EH (cell line): ENCODE measurements at places on chromosomes 16 and 17.

GRCh38 chr17:57636985-57637665 lies 108.0 kb downstream of the CCDC182 start:
- DNase-seq = peak; percentile 19

- peak; percentile 65 for DNase-seq
Measured at GRCh38 chr16:73956587-73957494, 339.8 kb upstream of the PSMD7 start.

DNA sequence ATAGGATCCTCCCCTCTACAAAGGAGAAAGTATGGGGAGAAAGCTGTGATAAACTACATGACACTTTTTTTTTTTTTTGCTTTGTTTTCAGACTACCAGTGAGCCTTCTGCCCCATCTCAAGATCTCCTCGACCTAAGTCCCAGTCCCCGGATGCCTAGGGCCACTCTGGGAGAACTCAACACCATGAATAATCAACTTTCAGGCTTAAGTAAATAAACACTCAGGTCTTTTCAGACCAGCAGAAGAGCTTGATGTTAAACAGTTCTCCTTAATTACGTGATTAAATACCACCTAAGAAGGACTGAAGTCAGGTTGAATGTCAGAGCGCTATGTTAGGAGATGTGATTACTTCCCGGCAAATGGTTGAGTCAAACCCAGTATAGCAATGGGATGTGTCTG lies 31.4 kb downstream of the COX11 start:
- no peak for DNase-seq

- peak; percentile 90 for DNase-seq
Measured at GRCh38 chr17:17028059-17028877, 14.0 kb upstream of the MPRIP start.

- DNase-seq = no peak
Measured at GRCh38 chr16:28534542-28535373, 4.0 kb downstream of the NUPR1 start.

GRCh38 chr17:82022310-82022980 lies at the start of gene CENPX:
Gene CENPX, minus strand, starts transcription at chr17:82022878. Its CDS starts 17 bp downstream, at chr17:82022861.
- peak; percentile 8 for DNase-seq

DNA sequence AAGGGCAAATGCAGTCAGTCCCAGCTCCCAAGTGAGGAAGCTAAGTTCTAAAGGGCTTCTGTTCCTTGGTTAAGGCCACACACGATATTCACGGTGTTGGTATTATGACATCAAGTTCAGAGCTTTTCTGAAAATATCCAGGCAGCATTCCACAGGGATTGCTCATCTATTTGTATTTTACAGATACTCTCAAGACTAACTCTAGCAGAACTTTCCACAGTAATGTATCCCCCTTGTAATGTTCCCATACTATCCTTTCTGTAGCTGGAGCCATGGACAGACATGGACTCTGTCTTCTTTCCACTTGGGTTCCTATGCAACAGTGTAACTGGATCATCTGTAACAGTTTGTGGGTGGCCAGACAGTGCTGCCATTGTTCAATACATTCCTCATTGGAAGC lies 13.5 kb downstream of the SDR42E1 start:
- peak; percentile 87 for DNase-seq

DNA sequence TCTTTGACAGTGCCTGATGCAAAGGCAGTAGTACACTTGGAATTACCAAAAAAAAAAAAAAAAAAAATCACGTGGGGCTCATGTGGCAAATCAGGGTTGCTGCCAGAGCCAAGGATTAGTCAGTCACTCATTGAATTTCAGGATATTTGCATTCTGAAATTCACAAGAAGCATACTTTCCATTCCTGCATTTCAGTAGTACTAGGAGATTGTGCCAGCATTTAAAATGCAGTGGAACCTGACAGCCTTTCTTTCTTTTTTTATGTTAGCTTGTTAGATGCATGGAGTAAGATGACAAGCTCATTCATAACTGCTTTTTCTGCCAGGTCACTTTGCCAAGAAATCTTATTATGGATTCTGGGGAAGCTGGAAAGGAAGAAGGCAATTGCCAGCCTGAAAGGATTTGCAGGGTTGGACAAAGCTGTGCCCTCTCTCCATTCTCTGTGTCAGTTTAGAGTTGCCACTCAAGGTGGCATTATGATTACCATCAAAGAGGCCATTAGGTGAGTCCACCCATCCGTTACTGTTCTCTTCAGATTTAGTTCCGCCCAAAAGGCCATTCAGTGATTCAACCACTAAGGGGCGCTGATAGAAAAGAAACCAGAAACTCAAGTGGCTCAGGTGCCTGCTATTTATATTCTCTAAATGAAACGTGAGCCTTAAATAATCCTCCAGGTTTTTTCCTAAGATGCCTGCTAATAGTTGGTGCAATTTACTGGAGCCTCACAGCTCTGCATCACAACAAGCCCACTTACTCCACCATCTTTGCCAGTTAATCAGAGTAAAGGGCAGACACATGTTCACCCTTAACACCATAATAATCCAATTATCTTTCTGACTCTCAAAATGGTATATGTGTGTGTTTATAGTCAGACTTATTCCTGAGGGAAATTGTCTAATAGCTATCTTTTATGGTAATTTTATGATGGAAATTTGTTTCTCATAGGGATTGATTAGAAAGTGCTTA lies 59.0 kb downstream of the TANGO6 start:
- peak; percentile 77 for DNase-seq

- DNase-seq = peak; percentile 80
Measured at GRCh38 chr16:75402159-75402820, 31.0 kb downstream of the CFDP1 start.

GRCh38 chr17:1907909-1908698 lies 78.3 kb downstream of the RPA1 start:
- peak; percentile 39 for DNase-seq

- peak; percentile 35 for DNase-seq
Measured at GRCh38 chr17:1047177-1047878, 50.4 kb downstream of the TIMM22 start.

GRCh38 chr16:65842067-65842466 lies 524.4 kb upstream of the CDH5 start:
- peak; percentile 4 for DNase-seq

DNA sequence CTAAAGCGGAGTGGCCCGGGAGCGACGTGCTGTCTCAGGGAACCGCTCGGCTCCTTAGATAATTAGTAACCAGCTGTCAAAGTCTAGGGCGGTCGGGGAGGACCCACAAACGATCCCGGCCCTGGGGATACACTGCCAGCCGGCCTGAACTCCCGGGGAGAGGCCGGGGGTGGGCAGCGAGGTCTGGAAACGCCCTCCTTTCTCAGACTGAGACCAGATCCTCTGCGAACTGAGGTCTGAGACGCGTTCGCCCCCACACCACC lies 1.3 kb downstream of the HNF1B start:
- no peak for DNase-seq

GRCh38 chr17:73268582-73269328 lies 7.1 kb upstream of the CPSF4L start:
- no peak for DNase-seq

GRCh38 chr17:75769536-75769935 lies 4.5 kb upstream of the GALK1 start:
- no peak for DNase-seq
